Activated T-cell treated with anti-CD3 and anti-CD28 coated beads, Interleukin-2, amount 50 U/mL, for 4 hours (primary cell): ENCODE measurements at places on chromosomes 16 and 17. TPM values are rescaled to one million over a fixed set of nuclear protein-coding genes. Genes with fewer than 3 reads are reported as not detected.

DNA sequence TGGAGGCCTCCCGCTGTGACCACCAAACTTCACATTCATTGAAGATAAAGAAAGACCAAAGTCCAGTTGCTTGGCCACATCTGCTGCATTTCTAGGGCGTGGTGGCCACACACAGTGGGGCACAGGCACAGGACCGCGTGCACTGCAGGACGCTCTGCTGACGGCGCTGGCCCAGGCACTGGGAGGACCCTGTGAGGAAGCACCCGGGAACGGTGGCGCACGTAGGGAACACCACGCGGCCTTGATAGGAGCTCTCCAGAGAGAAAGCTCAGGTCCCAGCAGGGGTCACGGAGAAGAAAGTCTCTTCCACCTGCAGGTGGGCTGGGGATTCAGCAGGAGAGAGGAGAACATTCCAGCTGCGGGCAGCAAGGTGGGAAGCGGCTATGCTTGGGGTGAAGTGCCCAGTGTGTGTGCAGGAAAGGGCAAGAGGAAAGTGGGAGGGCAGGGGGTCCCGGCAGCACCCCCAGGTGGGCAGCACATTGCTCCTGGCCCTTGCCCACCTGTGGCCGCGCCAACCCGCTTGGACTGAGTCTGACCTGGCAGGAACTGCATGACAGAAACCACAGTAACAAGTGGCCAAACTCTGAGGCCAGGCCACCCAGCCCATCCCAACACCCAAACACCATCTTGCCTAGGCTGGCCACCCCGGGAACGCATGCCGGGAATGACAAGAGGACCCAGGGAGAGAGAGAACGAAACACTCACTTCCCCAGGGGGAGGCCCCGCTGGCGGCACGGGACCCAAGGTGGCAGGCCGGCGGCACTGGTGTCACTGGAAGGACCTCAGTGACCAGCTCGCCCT, 32.8 kb downstream of the TBC1D16 start:
- DNase-seq: no peak

- DNase-seq: no peak
Observed at GRCh38 chr16:17491140-17491662, 20.4 kb upstream of the XYLT1 start.

- DNase-seq: no peak
Observed at GRCh38 chr16:2949705-2950352, 14.2 kb upstream of the KREMEN2 start.

DNA sequence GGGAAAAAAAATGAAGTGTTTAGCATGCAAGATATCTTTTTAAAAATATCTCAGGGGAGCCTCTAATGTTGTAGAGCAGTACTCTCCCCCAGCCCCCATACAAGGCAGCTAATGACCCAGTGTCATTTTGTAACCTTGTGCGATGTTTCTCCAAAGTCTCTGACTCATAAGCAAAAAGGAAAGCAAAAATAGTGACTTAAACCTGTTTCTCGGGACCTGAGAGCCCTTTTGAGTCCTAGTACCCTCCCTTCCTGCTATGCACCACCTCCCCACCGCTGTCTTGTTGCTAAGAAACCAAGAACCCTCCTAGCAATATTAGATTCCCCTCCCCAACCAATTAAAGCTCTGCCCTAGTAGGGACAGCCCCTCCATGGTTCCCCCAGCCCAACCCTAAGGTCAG, 2.8 kb downstream of the MYCBPAP start:
- DNase-seq: no peak

DNA sequence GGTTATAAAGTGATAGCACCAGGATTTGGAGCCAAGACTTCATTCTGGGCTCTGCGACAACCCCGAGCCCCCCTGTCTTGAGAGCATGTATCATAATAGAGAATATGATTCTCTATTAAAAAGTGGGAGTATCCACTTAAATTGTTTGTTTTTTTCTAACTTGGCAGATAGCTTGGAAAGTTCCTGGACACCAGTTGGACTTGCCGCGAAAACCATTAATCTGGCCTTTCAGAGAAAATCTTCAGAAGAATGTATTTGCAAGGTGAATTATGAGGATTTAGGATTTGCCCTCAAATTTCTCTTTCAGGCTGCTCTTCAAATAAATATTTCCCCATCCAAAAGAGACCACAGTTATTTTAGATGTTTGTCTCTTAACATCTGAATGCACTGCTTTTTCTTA, 53.5 kb downstream of the MARCHF10 start:
- DNase-seq: no peak

GRCh38 chr17:16997514-16998429, 25.9 kb upstream of the TNFRSF13B start:
- peak; percentile 71 for DNase-seq

GRCh38 chr17:16676676-16677268, 13.3 kb upstream of the CCDC144A start:
- DNase-seq: no peak

DNA sequence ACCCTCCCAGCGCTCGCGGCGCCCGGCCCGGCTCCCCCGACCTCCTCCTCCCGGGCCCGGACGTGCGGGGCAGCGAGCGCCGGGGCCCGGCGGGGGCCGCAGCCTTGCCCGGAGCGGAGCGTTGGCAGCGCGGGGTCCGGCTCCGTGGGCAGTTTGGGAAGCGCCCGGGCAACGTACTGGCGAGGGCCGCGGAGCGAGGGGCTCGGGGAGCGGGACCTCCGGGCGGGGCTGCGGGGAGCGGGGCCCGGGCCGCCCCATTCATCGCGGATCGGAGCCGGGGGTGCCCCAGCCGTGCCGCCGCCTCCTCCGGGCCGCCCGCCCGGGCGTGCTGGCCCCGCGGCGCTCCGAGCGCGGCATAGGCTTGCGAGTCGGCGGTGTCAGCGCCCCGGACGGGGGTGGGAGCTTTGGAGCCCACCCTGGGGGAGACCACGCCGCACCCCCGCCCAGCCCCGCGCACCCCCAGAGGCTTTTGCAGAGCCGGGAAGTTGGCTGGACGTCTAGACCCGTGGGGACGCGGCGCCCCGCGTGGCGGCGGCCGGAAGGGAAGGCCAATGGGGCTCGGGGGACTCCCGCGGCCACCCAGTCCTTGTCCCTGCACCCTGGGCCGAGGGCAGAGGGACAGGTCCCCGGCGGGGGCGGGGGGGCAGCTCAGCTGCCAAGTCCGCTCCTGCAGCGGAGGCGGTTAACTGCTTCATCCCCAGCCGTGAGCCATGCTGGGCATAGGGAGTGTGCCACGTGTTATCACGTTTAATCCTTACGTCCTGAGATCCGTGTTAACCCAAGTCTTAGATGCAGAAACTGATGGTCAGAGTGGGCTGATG, 852 bp downstream of the ZNF469 start:
- no peak for DNase-seq

- DNase-seq: no peak
Observed at GRCh38 chr17:80785477-80786178, 206.0 kb upstream of the CHMP6 start.

- no peak for DNase-seq
Observed at GRCh38 chr16:89280546-89281188, 63.2 kb downstream of the ZNF778 start.

GRCh38 chr17:36547776-36548175, 3.1 kb downstream of the GGNBP2 start:
- no peak for DNase-seq

DNA sequence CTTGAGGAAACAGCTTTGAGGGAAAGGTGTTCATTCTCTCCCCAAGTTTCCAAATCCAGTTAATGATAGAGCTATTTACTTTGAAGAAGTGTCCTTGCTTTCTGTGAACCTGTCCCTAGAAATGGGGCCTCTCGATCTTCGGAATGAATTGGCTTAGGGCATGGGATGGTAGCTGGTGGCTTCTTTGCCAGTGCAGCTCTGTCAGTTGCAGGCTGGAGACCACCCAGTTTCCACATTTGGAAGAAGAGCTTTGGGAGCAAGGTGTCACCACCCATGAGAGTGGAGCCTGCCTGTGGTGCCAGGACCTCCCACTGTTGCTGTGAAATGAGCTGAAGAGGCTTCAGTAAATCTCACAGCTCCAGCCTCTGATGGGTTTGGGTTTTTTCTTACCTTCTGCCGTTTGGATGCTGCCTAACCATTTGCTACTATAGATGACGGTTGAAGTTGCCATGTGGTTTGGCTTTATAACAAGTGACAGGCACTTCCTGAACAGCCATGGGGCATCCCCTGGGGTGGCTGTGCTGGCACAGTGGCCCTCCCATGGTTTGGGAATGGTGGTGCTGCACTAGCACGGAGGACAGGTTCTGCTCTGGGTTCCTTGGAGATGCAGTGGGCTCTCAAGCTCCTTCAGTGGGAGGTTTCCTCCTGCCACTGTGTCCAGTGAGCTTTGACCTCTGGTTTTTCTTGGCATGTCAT, 19.5 kb upstream of the SLC5A10 start:
- DNase-seq: no peak

DNA sequence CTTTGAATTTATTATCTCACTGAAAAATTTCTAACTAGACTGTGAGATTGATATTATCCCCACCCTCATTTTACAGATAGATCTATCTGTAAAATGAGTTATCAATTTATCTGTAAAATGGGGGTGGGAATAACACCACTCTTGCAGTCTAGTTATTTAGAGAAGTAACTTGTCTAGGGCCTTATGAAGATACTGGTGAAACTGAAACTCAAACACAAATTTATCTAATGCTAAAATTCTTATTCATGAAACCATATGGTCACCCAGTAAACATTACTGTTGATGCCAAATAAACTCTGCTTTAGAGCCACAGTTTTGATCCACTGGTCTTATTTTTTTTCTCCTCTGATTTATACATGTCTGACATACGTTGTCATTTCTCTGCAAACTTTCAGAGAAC, 52.1 kb upstream of the SMIM36 start:
- no peak for DNase-seq

- no peak for DNase-seq
Observed at GRCh38 chr17:6657633-6658287, 6.2 kb downstream of the C17orf100 start.

DNA sequence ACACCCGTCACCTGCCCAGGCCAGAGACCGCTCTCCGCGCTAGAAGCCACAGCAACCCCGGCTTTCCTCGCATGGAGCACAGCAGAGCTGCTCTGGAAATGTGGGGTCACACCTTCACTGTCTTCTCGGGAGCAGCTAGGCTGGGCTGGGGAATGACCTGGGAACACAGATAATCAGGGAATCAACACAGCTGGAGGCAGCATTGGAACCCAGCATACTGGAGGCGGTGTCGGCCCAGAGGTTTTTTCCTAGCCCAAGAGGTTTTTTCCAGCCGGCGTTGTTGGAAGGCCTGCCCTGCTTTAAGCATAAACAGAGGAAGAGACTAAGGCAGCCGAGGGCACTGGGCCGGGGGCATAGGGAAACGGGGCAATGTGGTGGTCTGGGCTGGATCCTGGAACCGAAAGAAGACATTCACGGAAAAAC, 791 bp upstream of the PLD6 start:
- no peak for DNase-seq

GRCh38 chr16:80527297-80527696, 13.5 kb upstream of the DYNLRB2 start:
- peak; percentile 8 for DNase-seq

GRCh38 chr17:35341411-35341992, 31.9 kb downstream of the SLFN11 start:
- no peak for DNase-seq

GRCh38 chr17:75036643-75037268, 10.0 kb downstream of the ATP5PD start:
- peak; percentile 80 for DNase-seq

DNA sequence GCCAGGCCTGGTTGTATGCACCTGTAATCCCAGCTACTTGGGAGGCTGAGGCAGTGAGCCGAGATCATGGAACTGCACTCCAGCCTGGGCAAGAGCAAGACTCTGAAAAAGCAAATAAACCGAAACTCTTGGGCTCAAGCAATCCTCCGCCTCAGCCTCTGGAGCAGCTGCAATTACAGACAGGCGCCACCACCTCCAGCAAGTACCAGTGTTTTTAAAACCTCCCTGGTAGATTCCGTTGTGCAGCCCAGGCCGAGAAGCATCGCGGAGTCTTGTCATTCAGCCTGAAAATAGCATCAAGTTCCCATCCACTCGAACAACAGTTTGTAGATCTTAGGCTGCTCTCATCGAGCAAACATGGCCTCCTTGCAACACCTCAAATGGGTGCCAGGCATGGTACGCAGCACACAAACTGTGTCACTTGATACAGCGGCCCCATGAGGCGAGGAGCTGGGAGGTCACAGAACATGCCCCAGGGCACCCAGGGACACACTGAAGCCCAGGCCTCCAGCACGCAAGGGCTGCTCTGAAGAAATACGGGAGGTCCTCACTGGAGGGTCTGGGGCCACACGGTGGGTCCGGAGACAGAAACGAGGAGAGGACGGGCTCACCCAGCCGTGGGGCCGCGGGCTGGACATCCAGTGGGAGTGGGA, 18.1 kb downstream of the TMC6 start:
- no peak for DNase-seq

DNA sequence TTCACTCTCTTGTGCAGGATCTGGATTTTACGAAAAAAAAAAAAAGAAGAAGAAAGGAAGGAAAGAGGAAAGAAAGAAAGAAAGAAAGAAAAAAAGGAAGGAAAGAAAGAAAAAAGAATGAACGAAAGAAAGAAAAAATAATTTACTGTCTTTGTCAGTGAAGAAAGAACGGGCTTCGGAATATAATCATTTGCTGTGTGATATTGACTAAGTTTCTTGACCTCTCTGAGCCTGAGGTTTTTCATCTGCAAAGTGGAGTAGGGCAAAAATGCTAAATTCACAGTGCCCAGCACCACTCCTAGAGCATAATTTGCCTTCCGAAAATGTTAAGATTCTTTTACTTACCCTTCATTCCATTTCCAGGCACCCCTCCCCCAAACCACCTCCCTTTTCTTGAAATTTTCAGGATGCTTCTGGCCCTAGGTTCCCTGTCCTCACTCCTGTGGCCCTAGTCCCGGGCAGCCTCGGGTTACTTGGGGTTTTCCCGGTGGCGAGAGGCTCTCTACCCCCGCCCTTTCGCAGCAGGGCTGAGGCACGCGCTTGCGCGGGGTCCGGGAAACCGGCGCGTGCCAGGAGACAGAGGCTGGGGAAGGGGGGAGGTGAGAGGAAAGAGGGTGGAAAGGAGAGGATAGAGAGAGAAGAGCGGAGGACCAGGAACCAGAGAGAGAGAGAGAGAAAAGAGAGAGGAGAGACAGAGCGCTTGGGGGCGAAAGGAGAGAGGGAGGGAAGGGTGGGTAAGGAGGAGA, at the start of gene CNTNAP1:
TSS of gene CNTNAP1 (plus strand) at position 556 of the 746 bp plus-strand sequence. CDS start 299 bp downstream, outside the sequence.
- DNase-seq: no peak

- no peak for DNase-seq
Observed at GRCh38 chr16:4663777-4664465, 29.4 kb upstream of the NUDT16L1 start.

GRCh38 chr17:76673729-76674128, 30.2 kb upstream of the ST6GALNAC1 start:
- DNase-seq: no peak

Gene TMIGD1
- not detected for total RNA-seq

Gene KRTAP4-9
- total RNA-seq: not detected

Gene CA4
- not detected for total RNA-seq

Gene LIMD2
- 169 TPM for total RNA-seq

Gene KRT27
- not detected for total RNA-seq

Gene PRAC2
- not detected for total RNA-seq

Gene SLFN14
- total RNA-seq: not detected

Gene CHST6
- total RNA-seq: not detected

Gene SLC5A10
- not detected for total RNA-seq

Gene CCL18
- not detected for total RNA-seq
